ENCODE measurements at places on chromosomes 12 and 14.

- DNase-seq: no peak
These were observed 28.8 kb downstream of the ETNK1 start for GRCh38 chr12:22653791-22654190.

DNA sequence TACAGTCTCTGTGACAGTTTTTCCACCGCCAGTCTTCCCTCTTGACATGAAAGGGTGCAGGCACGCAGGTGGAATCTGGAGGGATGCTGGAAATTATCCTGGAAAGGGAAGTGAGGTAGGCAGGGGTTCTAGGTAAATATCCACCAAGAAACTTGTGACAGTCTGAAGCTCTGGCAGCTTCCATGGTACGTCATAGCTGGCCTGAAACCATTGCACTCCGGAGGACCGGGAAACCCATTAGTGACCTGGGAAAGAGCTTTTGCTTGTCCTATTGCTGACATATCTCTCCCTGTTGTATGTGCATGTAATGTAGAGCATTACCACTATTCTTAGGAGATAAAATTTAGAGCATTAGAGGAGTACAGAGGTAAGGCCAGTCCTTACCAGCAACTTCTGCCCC is 275.9 kb downstream of the EGLN3 start:
- no peak for DNase-seq

GRCh38 chr14:88189417-88190191 is 133.5 kb downstream of the KCNK10 start:
- peak; percentile 15 for DNase-seq

DNA sequence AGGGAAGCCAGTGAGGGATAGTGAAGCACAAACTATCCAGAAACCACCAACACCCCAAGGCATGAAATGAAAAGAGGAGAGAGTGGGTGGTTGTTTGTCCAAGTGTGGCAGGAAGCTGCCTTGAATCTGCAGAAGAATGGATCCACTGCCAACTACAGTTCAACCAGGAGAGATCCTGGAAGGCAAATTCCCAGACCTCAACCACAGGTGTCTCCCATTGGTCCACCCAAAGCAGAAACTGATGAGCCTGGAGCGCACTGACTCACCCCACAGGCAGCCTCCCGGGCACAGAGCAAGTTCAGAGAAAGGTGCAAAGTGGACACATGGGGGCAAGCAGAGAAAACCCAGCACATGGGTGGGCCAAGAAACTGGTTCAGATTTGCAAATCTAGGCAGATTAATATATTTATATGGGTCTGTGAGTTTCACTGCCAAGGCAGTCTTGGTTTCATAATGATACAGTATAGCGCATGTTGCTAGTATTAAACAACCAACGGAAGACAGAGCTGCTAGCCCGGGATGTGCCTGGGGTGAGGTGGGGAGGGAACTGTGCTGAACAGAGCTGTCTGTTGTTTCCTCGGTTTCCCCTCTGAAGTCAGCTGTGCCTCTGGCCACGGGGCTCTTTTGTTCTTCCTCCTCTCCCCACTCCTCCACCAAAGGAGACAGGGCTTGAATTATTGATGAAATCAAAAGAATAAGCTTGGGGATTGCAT is 416.2 kb upstream of the CCDC196 start:
- no peak for DNase-seq

- DNase-seq: no peak
These were observed 188.8 kb downstream of the STXBP6 start for GRCh38 chr14:24861083-24861630.

- DNase-seq: no peak
These were observed 67.0 kb downstream of the FBXW8 start for GRCh38 chr12:116977465-116978380.

- no peak for DNase-seq
These were observed 256.6 kb upstream of the FOXN3 start for GRCh38 chr14:89673512-89674225.

DNA sequence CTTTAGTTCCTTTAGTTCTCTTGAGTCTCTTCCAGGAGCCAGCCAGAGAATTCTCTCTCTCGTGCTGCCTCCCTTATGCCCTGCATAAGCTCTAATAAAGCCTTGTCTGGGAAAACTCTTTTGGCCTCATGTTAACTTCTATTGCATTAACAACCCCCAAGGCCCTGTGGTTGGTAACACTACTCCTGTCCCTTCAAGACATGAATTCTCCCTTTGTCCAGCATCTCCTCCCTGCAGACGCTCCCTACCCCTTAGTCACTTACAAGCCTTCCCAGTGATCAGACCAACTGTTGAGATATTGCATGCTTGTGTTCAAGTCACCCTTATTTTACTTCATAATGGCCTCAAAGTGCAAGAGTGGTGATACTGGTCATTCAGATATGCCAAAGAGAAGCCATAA is 12.1 kb downstream of the LTBR start:
- DNase-seq: no peak

DNA sequence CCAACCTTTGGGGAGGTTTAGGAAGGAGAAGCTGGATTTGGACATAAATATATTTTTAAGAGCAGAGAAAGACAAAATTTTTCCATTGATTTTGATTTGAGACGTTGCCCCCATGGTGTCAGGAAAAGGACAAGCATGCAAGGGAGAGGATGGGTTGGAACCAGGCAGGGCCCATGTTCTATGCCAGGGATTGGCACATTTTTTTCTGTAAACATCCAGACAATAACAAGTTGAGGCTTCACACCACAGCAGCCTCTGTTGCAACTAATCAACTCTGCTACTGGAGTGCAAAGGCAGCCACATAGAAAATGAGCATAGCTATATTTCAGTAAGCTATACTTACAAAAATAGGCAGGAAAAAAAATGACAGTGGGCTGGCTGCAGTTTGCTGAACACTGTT is 44.7 kb downstream of the NR1H4 start:
- DNase-seq: no peak

DNA sequence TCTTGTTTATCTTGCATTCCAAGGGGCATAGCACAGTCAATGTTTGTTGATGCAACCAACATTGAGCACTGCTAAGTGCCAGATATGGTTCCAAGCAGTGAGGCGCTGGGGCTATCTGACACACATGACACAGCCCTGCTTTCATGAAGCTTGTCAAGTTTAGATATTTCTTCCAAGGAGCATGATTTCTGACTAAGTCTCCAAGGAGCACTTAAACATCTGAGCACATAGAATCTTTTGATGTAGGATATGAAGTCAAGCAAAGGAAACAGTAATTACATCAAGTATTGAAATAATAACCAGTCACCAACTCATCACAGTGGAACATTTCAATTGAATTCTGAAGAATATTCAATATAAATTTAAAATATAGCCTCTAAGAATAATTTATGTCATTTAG is 177.8 kb upstream of the USP15 start:
- no peak for DNase-seq

DNA sequence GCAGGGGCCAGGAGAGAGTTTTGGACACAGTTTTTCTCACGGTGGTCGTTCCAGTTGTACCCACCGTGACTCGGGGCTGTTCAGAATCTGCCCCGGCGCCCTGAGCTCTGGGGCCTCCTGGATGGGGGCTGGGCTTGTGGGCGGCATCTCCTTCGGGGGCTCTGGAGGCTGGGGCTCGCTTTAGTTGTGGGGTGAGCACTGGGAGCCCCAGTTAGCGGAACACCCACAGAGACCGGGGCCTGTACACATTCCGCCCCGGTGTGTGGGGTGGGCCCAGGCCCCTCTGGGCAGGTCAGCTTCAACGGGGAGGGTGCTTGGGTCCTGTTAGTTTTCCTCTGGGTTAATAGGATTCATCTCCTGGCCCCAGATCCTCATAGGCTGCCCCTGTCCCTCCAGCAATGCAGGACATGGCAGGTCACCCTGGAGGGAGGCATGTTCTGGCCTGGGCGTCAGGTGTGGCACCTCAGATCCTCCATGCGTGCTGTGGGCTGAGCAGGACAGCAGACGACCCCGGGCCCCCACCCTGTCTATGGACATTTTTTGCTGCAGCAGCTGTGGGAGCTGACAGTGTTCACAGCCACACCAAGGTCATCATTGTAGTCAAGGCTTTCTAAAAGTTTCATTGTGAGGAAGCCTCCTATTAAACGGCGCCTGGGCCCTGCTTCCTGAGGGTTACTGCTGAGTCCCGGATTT is 393.2 kb downstream of the TMEM121 start:
- no peak for DNase-seq

DNA sequence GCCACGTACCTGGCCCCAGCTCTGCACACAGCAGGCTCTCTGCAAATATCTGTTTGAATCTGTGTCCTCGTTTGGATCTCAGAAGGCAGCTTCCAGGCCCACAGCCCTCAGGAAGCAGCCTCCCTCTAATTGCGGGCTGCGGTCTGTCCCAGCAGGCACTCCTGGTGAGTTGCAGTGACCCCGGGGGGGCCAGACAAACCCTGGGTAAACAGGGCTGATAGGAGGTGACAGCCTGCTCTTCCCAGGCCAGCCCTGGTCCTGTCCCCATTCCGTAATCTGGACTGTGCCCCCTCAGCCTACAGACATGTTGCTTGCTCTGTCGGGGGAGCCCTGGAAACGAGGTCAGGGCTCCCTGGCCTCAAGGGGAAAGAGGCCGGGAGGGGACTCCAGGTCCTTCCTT is 2.0 kb downstream of the FOXN4 start:
- no peak for DNase-seq

- DNase-seq: no peak
These were observed 930.5 kb upstream of the NOVA1 start for GRCh38 chr14:27528328-27528727.

- DNase-seq: no peak
These were observed 458.3 kb upstream of the SEL1L start for GRCh38 chr14:81991998-81992397.

DNA sequence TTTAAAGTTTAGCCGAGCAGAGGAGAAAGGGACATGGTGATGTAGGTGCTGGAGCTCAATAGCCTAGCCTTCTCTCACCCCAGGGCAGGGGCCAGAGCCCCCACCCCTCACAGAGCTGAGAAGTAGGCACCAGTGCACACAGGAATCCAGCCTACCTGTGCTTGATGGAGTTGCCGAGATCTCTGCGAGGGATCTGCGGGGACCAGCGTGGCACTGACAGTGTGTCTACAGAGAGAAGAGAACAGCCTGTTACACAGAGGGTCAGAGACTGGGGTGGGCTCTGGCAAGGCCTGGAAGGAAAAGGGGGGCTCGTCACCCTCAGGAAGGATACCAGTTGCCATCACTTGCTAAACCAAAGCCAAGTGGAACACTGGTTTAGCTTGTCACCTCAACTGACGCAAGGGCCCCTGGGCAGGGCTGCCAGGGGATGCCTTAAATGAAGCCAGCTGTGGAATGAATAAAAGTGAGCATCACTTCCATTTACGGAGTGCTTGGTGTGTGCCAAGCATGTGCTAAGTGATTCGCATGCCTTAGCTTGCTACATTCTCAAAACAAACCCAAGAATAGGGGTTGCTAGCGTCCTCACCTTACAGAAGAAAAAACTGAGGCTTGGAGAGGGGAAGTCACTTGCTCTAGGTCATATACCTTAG is 220.8 kb upstream of the NOS1 start:
- DNase-seq: no peak

DNA sequence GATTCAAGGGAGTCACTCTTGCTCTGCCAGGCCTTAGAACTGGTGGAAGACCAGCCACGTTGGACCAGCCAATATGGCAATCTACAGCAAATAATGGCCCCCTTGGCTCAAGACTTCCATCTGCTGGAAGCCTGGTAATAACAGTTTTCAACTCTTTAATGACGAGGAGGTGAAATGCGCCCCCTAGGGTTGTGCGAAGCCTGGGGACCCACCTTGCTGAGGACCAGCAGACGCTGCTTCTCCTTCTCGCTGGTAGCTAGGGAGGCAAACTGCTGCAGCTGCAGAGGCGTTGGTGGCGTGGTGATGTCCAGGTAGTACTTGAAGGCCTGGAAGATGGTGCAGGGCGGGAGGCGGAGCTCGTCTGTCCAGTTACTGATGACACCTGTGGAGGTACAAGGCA is 41.5 kb upstream of the FBXO21 start:
- no peak for DNase-seq

DNA sequence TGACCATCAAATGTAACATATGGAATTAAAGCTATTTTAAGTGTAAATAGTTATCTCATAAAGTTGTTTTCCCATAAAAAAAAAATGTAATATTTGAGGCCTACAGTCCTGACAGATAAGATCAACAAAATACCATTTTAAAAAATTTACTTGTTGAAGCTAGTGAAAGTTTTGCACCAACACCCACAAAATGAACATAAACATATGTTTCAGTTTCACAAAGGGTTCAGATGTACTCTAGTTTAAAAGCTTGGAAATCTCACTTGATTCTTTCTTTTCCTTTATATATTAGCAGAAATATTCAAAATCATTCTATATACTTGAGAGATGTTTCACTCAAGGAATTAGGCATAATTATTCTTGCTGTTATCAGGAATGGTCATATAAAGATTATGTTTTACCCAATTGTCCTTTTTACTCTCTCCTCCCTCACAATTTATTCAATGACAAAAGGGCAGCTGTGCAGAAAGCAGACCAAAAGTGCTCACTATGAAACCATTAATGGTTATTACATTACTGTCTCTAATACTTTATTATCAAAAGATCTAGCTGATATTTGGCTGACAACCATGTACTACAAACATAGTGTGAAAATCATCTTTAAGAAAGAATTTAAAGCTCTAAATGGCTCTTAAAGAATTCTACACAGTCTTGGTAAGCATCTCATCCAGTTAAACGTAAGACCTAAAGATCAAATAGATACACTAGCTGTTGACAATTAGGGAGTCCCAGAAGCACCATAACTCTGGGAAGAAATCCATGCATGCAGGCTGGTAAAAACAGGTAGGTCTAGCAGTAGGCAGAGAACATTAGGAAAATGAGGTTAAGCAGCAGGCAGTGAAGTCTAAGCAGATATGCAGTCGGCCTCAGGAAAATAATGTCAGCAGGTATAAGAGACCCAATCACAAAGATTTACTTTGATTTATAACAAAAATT is 28.8 kb downstream of the KIF21A start:
- no peak for DNase-seq

DNA sequence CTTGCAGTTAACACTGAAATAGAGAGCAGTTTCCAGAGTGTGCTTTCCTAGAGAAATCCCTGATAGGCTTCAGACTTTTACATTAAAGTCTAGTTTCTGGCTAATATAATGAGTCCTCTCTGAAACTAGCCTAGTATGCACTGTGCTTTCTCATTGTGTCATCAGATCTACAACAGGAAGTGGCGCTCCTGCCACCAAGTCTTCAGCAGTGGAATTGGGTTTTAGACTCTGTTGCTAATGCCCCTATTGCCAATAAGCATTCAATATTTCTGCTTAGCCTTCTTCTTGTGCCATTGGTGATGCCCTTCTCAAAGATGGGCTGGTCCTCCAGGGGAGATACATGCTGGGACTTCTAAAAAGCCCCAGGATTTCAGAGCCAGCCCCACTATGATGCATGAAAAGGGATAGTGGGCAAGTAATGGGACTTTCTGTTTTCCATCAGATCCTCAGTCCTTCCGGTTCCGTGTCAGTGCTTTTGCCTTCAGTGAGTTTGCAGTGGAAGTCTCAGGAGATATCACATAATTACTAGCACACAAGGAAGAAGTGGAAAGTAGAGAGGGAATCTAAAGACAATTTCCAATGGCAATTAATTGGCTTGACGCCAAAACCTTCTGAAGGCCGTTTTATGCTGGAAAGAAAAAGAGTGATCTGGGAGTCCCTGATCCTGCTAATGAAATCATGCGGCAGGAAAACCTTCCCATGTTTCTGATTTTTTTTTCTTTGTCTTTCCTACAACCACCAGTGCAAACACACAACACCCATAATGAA is 50.0 kb downstream of the SSPN start:
- DNase-seq: no peak
